NCI-H524 treated with DMSO at 0.1 percent for 48 hours (cell line): ENCODE measurements at places on chromosomes 2 and 18.

- DNase-seq = no peak
Observed at GRCh38 chr18:70523035-70523791, 234.4 kb downstream of the SOCS6 start.

DNA sequence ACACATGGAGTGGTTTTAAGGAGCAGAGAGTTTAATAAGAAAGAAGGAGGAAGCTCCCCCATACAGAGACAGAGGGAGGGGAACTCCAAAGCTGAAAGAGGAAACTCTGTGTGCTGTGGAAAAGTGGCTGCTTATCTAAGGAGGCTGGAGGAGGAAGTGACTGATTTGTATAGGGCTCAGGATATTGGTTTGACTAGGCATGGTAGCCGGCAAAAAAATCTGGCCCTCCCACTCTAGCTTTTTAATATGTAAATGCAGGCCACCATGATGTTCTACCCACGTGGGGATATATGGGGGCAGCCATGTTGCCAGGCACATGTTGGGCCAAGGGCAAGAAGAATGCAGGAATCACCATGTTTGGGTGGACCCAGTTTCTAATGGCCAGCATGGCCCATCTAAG lies 64.3 kb downstream of the HNMT start:
- DNase-seq = no peak

DNA sequence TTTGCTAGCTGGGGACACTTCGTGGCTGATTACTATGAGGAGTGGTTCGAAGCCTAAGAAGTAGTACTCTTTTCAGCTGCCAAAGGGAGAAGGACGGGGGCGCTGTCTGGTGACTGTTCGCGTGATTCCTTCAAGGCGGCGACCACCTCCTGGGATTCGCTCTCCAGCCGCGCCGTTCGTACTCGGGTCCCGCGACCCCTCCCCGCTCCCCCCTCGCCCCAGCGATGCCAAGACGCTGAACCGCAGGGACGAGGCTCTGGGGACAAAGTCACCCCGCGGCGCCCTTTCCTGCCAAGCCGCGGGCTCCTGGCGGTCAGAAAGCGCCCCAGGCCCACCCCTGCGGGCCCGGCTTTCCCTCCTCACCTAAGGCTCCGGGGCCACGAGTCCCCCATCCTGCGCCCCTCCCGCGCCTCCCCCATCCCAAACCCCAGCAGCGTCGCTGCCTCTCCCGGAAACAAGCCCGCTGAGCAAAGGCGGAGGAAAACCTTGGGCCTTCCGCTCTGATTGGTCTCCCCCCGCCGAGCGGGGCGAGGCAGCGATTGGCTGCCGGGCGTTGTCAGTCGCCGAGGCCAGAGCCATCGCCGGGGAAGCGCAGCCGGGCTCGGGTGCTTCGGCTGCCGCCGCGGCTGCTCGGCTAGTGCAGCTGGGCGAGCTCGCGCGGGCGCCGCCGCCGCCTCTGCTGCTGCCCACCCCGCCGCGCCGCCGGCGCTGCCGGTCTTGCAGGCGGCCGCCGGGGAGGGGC lies 404.3 kb downstream of the XIRP2 start:
- peak; percentile 67 for DNase-seq

DNA sequence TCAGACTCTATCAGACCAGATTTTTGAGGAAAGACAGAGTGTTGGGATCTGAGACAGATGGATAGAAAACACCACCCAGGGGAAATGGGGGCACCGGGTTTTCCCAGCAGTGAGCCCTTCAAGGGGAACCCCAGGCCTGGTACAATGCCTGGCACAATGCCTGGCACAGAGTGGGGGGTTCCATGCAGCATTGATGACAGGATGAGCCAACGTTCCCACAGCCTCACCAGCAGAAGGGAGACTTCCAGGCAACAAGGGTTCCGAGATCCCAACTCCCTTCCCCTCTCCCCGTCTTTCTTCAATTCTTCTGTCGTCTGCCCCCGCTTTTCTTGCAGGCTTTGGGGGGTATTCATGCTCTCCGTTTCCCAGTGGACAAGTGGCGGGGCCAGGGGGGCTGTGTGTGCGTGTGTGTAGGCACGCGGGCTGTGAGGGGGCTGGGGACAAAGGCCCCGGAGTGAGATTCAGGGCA lies 132.1 kb upstream of the HAAO start:
- DNase-seq = no peak

GRCh38 chr2:218996937-218997336 lies 3.7 kb upstream of the CRYBA2 start:
- peak; percentile 60 for DNase-seq

DNA sequence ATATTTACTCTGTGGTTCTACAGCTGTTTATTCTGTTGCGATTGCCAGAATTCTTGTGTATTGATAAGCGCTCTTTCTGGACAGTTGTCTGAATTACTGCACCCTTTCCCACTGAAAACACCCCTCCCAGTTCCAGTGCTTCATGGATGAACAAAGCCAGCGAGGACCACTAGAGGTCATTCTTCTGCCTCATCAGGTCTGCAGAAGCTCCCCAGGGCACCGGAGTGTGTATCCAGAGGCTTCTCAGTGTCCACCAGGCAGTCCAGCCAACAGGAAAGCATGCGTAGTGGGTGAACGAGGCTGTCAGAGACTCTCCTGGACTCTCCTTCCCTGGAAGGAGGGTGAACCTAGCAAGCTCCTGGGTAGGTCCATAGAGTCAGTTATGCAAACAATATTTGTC lies 40.6 kb upstream of the INHBB start:
- DNase-seq = no peak

DNA sequence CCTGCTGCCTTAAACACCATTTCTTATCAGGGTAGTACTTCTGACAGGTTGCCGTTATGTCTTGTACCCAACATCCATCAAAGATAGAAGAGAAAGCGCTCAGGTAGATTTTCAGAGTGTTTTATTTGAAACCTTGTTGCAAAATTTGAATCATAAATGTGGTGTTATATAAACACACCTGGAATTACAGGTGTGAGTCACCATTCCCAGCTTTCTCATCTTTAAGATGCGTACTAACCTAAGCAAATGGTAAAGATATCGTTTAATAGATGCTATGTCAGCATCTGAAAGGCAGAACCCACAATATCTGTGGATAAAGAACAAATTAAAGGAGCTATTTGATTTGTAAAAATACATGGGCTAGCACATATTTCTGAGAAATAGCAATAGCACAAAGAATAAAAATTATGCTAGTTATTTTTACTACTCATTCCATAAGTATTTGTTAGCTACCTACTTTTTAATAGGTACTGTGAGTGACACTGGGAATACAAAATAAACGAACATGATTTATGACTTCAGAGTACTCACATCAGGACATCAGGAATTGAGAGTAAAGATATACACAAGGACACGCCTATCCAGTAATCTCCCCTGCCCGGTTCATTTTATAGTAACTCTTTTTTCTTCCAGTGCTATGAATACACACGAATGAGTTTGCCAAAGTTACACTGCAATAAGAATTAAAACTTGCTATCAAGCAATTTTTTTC lies 193.8 kb downstream of the RBM43 start:
- DNase-seq = no peak

DNA sequence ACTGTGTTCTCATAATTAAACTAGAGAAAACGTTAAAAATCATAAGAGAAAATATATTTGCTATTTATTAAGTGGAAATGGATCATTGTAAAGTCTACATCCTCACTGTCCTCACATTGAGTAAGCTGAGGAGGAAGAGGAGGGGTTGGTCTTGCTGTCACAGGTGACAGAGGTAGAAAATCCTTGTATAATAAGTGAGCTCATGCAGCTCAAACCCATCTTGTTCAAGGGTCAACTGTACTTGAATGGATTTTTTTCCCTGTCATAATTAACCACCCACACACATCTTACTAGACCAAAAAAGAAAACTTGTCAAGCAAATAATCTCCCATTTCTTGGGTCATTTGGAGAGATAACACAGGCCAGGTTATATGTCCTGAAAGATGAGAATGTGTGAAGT lies 231.2 kb downstream of the NEDD4L start:
- DNase-seq = no peak

- peak; percentile 15 for DNase-seq
Observed at GRCh38 chr2:168178520-168179324, 68.7 kb downstream of the STK39 start.

- no peak for DNase-seq
Observed at GRCh38 chr2:136022396-136023146, 37.1 kb upstream of the DARS1 start.

- DNase-seq = no peak
Observed at GRCh38 chr2:169933124-169933711, 106.0 kb downstream of the UBR3 start.

DNA sequence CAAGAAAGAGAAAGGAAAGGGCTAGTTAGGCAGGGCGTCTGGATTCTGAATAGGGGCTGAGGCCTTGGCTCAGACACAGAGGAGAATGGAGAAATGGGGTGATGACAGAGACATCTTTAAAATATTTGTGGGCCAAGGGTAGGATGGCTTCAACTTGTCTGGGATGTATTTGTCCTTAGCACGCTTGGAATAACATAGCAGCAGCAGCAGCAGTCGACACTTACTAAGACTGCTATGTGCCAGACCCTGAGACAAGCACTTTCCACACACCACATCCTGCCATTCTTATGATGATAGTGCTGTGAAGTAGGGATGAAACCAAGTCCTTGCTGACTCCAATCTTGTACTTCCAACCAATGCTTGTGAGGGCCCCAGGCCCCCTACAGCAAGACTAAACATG lies 2.6 kb downstream of the IL1RL1 start:
- no peak for DNase-seq

DNA sequence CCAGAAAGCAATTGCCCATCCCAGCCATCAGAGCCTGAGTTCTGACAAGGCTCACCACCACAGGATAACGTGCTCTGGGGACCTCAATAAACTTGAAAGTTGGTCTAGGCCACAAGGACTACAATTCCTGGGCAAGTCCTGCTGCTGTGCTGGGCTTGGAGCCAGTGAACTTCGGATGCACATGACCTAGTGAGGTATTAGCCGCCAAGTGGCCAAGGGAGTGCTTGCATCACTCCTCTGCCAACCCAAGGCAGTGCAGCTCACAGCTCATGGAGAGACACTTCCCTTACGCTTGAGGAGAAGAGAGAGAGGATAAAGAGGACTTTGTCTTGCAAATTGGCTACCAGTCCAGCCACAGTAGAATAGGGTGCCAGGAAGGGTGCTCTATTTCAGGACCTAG lies 219.6 kb downstream of the MBD2 start:
- DNase-seq = no peak

GRCh38 chr2:11930211-11930761 lies 183.9 kb downstream of the LPIN1 start:
- DNase-seq = no peak

DNA sequence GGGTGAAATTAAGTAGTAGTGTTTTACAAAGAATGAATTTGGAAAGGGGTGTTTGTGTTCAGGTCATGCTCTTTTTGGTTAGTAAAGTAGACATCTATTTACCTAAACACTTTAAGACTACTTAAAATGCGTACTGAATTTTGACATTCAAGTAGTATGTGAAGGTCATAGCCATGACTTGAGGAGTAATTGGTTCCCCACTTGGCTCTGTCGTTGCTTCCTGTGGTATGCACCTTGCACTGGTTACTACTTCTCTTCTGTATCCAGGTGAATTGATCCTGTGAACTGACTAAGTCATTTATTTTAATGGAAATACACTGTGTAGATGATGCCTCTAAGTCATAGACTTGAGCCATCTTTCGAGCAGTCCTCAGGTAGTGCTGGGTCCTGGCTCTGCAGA lies 97.9 kb downstream of the ITGB1BP1 start:
- no peak for DNase-seq

DNA sequence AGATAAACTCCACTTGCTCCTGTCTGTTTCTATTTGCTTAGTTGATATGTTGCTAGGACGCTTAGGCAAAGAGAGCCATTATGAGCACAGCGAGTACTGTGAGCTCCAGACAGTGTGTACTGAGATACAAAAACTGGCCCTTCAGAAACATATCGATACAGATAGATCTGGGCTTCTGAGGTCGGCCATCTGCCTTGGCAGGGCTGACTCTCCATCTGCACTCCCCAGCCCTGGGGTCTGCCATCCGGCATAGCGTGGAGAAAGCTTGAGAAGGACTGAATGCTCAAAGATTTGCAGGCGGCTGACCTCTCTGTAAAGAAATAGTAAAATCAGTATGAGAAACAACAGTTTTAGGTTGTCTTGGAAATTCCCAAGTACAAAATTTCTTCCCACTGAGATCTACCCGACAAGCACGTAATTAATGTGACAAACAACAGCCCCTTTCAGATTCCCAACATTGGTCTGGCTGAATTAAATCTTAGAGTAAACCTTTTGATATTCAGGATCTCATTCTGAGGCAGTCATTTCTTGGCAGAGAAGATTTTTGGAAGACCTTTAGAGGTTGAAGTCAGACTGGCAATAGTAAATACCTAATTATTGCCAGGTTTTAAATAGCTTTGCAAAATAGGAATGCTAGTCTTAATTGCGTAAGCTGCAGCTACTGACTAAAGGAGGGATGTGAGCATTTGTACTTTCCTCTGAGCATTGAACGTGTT lies 127.4 kb downstream of the CHST9 start:
- DNase-seq = no peak

GRCh38 chr18:79692886-79693285 lies 13.3 kb downstream of the CTDP1 start:
- DNase-seq = no peak

- DNase-seq = no peak
Observed at GRCh38 chr18:25686960-25687500, 335.1 kb upstream of the ZNF521 start.

DNA sequence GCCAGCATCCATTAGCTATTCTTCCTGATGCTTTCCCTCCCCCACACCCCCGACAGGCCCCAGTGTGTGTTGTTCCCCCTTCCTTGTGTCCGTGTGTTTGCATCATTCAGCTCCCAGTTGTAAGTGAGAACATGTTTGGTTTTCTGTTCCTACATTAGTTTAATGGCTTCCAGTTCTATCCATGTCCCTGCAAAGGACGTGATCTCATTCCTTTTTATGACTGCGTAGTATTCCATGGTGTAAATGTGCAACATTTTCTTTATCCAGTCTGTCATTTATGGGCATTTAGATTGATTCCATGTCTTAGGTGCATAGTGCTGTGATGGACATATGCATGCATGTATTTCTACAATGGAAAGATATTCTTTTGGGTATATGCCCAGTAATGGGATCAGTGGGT lies 104.7 kb downstream of the TMEM185B start:
- DNase-seq = no peak

GRCh38 chr2:140994856-140995255 lies 1136.0 kb downstream of the LRP1B start:
- no peak for DNase-seq

- no peak for DNase-seq
Observed at GRCh38 chr2:50347358-50348044, 684.4 kb downstream of the NRXN1 start.

GRCh38 chr18:79400091-79400590 lies 4.4 kb downstream of the NFATC1 start:
- no peak for DNase-seq

GRCh38 chr2:102294802-102295489 lies 16.4 kb upstream of the IL1RL1 start:
- no peak for DNase-seq

DNA sequence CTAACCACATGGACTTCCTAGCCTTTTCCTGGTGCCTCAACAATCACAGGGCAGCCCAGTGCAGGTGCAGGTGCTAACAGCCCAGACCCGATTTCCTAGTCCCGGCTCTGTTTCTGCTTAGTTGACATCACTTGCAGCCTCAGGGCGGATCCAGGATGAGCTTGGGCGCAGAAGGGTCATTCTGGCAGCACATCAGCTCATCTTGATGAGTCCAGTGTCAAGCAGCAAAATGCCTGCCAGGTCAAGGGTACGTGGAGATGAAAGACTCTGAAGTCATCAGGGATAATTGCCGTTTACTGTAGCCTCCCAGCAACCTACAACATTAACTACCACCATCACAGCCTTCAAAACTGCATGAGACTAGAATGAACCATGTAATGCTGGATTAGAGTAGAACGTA lies 39.4 kb upstream of the EFHD1 start:
- no peak for DNase-seq

- DNase-seq = no peak
Observed at GRCh38 chr2:46952171-46952570, 36.6 kb upstream of the MCFD2 start.

- DNase-seq = no peak
Observed at GRCh38 chr2:74162951-74163350, 15.2 kb upstream of the BOLA3 start.
